Left ventricle myocardium superior (tissue), 1 donor: ENCODE measurements at places on chromosomes 7 and 10. TPM values are rescaled to one million over a fixed set of nuclear protein-coding genes. Genes with fewer than 3 reads are reported as not detected.

Gene OR2A5
- total RNA-seq: not detected

Gene TFAM
- total RNA-seq: 33.2 TPM

Gene PLCE1
- 4.6 TPM for total RNA-seq

Gene PON1
- total RNA-seq: not detected

Gene DCLRE1A
- total RNA-seq: 6.3 TPM

Gene TAF3
- 13.0 TPM for total RNA-seq

Gene GBX1
- total RNA-seq: 1.5 TPM

Gene SH2D4B
- total RNA-seq: not detected

Gene PLXNA4
- 19.2 TPM for total RNA-seq

Gene H2BK1
- not detected for total RNA-seq

Gene STRIP2
- 23.3 TPM for total RNA-seq

Gene KLF14
- 0.07 TPM for total RNA-seq

Gene NPFFR1
- total RNA-seq: 0.02 TPM

Gene OR6B1
- not detected for total RNA-seq

Gene RTKN2
- not detected for total RNA-seq

Gene BUB3
- 40.0 TPM for total RNA-seq

Gene CYP3A7
- not detected for total RNA-seq

Gene CYP2C9
- not detected for total RNA-seq

Gene GTF2IRD1
- total RNA-seq: 19.5 TPM

Gene CLRN3
- total RNA-seq: not detected

Gene SUN3
- total RNA-seq: not detected

Gene OR13A1
- total RNA-seq: not detected

Gene FAM25A
- not detected for total RNA-seq

Gene DPP6
- not detected for total RNA-seq

Gene GRID1
- total RNA-seq: 2.4 TPM

Gene HGF
- 2.4 TPM for total RNA-seq

Gene ARID5B
- 12.9 TPM for total RNA-seq

Gene DPYSL4
- total RNA-seq: 45.2 TPM

Gene GDI2
- total RNA-seq: 107 TPM
